ENCODE measurements at places on chromosomes 4 and X.

- DNase-seq: no peak
These were observed 1393.1 kb upstream of the DIAPH2 start for GRCh38 chrX:95291561-95291960.

DNA sequence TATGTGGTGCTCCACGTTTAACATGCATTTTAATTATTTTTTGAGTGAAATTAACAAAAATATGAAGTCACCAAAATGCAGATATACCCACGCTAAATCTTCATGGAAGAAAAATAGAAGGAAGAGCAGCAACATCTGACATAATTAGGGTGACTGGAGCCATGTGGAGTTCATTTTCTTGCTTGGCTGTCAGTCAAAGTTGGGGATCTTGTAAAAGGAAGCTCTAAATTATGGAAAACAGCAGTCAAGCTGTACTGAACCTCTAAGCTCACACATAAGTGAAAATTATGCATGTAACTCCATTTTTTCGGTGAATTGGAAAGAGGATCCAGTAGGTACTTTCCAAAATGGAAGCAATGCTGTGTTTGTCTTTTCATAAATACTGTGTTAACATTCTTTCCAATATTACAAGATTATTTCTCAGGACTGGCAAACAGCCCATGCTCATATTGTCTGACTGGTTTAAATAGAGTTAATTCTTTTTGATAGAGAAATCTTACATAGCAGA is 9.7 kb upstream of the PDGFC start:
- DNase-seq: no peak

DNA sequence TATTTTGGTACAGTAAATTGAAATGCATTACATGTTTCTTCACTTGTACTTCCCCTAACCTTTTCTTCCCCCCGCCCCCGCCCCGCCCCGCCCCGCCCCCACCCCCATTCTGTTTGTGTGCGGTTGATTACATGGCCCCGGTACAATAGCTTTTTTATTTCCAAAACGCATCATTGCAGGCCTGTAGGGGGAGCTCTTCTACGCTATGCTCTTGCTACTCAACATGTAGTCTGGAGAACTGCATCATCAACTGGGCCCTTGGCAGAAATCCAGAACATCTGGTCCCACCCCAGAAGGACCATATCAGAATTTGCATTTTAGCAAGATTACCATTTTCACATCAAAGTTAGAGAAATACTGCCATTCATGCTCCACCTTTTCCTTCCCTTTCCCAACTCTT is 333.3 kb upstream of the DDX53 start:
- no peak for DNase-seq

- no peak for DNase-seq
These were observed 235.1 kb downstream of the NR3C2 start for GRCh38 chr4:148207068-148207467.

GRCh38 chr4:81870275-81870674 is 398.6 kb upstream of the RASGEF1B start:
- no peak for DNase-seq

GRCh38 chr4:79662651-79663050 is 254.6 kb upstream of the GK2 start:
- DNase-seq: no peak

- DNase-seq: no peak
These were observed 537.8 kb upstream of the BOD1L1 start for GRCh38 chr4:14165222-14165920.

DNA sequence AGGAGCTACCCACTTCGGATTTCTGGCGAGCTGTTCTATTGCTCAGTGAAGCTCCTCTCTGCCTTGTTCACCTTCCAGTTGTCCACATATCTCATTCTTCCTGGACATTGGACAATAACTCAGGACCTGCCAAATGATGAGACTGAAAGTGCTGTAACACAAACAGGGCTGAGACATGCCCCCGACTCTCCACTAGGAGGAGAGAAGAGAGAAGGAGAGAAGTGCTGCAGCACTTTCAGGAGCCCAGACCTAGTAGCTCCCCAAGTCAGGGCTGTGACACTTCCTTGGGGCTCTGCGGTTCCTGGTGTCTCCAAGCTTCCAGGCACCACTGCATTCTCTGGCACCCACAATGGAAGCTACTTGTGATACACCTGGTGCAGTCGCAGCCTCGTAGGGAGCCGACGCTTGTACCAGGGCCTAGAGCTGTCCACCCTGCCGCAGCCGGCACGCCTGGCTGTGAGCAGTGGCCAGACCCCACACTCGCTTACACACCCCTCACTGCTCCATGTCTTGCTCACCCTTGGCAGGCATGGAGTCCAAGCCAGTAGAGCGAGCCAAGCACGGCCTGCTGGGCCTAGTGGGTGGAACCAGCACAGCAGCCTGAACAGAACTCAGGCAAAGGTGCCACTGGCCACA is 234.9 kb downstream of the TECRL start:
- no peak for DNase-seq

GRCh38 chr4:5409972-5410618 is 298.3 kb downstream of the EVC2 start:
- no peak for DNase-seq

DNA sequence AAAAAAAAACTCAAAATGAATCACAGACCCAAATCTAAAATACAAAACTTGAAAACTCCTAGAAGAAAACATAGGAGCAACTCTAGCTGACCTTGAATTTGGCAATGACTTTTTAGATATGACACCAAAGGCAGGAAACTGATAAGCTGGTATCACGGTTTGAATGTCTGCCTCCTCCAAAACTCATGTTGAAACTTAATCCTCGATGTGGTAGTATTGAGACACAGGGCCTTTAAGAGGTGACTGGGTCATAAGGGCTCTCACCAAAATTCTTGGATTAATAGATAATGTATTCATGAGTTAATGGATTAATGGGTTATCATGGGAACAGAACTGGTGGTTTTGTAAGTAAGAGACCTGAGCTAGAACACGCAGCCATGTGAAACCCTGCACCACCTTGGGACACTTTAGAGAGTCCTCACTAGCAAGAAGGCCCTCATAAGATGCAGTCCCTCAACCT is 40.5 kb downstream of the FRYL start:
- DNase-seq: no peak

DNA sequence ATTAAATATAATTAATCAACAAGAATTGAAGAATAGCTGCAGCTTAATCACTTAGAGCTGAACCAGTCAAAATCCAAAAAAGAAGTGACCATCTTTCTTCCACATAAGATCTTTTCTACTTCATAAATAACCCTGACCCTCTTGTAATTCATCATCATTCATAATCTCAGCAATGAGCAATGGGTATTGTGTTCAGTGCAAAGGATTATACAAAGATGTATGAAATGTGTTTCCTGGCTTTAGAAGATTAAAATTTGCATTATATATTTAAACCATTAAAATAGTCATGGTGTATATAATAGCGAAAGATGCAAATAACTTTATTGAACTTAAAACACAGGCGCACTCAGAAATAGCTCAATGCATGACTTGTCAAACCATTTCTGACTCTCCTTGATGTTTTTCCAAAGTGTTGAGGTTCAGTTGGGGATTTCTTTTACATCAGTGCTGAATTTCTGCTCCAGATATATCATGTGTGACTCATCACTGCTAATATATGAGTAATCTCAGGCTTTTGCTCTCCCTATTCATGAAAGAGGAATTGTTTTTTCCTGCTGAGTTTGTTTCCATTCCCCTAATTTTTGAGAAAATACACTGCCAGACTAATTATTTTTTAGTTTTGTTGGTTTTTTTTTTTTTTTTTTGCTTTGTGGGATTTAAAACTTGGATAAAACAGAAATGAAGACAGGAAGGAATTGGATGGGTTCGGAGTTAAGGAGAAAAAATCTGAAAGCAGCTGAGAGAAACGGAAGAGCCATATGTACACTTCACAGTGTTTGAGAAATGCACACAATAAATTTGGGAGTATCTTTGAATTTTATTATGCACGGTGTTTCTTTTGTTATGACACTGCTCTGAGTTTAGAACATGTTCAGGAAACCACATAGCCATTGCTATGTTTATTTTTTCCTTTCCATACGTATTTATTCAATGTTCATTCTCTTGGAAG is 290.1 kb upstream of the PCDH7 start:
- no peak for DNase-seq

DNA sequence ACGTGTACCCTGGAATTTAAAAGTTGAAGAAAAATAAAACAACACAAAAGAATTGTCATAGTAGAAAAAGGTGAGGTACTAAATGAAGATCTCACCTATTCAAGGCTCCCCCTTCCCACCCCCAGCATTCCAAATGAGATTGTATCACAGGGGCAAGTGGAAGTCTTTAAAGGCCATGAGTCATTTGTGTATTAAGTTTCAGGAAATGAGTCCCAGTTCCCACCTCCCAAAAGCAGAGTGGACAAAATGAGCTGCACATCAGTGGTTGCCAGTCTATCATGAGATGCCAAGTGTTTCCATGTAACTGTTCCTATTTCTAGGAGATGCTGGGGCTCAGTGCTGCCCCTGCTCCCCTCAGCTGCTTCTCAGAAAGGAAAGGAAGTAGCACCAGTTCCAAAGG is 20.1 kb downstream of the ARHGEF9 start:
- no peak for DNase-seq

DNA sequence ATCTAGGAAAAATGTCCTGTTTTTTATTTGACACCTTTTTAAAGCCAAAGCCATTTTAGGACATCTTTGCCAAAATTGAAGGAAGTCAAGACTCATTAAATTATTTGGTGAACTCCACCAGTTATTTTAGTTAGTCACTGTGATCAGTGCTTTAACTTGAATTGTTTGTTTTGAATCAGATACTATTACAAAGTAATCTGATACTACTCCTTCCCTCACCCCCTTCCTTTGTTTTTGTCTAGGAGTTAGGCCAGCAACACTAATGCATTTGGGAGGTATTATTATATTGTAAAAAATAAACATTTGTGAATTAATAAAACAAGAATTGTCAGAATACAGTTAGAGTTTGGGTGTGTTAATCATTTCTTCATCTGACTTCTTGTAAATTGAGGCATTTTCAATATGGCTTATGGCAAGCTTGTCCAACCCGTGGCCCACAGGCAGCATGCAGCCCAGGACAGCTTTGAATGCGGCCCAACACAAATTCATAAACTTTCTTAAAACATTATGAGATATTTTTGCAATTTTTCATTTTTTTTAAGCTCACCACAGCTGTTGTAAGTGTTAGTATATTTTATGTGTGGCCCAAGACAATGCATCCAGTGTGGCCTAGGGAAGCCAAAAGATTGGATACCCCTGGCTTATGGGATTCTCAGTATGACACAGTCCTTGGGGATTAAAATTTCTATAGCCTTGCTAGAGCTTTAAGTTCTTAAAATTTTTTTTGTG is 182.2 kb downstream of the BMPR1B start:
- DNase-seq: no peak

DNA sequence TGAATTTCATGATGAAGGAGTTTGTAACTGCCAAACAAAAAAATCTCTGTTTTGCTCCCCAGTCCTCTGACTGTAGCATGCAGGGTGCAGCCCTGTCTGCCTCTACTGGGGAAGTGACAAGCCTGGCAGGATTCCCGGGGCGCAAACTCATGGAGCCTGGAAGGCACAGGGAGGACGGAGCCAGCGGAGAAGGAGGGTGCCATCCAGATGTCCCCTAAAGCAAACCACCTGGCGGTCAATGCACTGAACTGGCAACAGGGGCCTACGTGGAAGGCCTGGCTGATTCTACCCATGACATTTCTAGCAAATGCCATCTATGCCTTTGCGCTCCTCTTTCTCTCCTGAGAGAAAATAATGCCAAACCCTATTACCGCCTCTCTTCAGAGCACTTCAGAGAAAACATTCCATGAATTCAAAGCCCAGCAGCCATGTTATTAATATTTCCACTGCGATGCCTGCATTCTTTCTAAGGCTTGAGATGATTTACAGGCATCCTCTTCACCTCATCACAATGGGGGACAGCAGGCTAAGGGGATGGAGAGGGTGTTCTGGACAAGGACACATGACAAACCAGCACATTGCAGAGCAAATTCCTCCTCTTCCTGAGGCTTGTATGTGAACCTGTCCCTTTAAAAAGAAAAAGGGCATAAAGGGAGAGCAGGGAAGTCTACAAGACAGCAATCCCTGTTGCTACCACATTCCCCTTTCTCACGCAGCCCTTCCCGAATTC is 329.3 kb upstream of the NOCT start:
- no peak for DNase-seq

- no peak for DNase-seq
These were observed 503.0 kb upstream of the BOD1L1 start for GRCh38 chr4:14130551-14130950.

GRCh38 chrX:30816079-30816478 is 73.0 kb downstream of the TAB3 start:
- DNase-seq: no peak

- DNase-seq: no peak
These were observed 56.7 kb downstream of the DOCK11 start for GRCh38 chrX:118552121-118552900.

GRCh38 chr4:84110040-84110439 is 389.1 kb downstream of the NKX6-1 start:
- no peak for DNase-seq

GRCh38 chr4:41546638-41547037 is 8.7 kb downstream of the LIMCH1 start:
- DNase-seq: no peak

- no peak for DNase-seq
These were observed 109.3 kb upstream of the DGKK start for GRCh38 chrX:50579955-50580354.

DNA sequence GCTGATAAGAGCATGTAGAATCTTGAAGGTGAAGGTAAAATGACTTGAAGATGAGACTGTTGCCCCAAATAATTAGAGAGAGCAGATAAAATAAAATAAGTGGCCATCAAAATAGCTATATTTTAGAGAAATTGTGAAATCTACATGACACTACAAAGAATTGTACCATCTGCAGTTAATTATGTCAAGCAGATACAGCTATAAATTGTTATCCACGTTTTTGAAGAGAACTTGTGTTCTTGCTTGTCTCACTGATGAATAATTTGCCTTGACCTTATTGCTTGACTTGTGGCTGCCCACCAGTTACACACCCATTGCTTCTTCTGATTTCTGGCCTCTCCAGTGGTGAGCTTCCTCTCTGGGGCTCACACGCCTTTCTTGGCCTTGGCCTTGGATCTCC is 75.8 kb upstream of the TNIP3 start:
- DNase-seq: no peak

- DNase-seq: no peak
These were observed 64.0 kb downstream of the PTTG2 start for GRCh38 chr4:38024206-38024509.

GRCh38 chrX:71565474-71566041 is 12.7 kb upstream of the GCNA start:
- no peak for DNase-seq

GRCh38 chr4:20621476-20621875 is 78.8 kb upstream of the PACRGL start:
- DNase-seq: no peak

DNA sequence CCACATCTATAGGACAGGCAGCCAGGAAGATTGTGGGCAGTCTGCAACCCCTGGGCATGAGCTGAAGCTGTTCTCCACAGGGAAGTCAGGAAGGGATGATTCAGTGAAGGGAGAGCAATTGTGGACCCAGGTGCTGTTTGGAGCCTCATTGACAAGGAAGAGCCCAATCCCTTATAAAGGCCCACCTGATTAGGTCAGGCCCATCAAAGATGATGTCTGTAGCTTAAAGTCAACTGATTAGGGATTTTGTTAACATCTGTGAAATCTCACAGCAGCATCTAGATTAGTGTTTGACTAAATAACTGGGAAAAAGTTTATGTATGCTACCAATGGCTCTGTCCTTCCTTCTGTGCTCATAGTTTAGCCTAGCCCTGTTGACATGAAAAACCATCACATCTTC is 127.5 kb downstream of the FRAS1 start:
- DNase-seq: no peak
